HS-5 (cell line): ENCODE measurements at places on chromosomes 11 and 22.

DNA sequence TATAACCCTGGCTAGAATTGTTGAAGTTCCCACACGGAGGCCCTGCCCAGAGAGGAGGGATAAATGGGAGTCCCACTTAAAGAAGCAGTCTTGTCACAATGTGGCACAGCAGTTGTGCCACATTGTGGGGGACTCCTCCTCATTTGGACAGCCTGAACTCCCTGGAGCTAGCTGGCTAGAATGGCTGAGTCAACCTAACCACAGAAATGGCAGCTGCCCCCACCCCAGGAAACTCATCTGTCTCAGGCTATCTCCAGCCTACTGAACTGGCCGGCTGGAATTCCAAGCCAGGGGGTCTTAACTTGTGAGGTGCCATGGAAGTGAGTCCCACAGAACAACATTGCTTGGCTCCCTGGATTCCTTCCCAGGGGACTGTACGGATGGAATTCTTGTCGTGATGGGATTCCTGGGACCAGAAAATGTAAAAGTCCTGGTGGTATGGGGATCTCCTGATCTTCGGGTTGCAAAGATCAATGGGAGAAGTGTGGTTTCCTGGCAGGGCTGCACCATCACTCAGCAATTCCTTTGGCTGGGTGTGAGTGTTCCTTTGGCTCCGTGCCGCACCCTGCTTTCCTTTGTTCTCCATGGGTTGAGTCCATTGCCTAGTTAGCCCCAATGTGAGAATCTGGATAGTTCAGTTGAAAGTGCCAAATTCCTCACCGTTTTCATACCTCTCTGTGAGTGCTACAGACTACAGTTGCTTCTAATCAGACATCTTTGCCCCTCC is 791.2 kb upstream of the FAT3 start:
- no peak for DNase-seq

- DNase-seq = no peak
Observed at GRCh38 chr22:40506762-40507161, 129.8 kb downstream of the MRTFA start.

- DNase-seq = no peak
Observed at GRCh38 chr11:10155793-10156490, 138.1 kb downstream of the SBF2 start.

DNA sequence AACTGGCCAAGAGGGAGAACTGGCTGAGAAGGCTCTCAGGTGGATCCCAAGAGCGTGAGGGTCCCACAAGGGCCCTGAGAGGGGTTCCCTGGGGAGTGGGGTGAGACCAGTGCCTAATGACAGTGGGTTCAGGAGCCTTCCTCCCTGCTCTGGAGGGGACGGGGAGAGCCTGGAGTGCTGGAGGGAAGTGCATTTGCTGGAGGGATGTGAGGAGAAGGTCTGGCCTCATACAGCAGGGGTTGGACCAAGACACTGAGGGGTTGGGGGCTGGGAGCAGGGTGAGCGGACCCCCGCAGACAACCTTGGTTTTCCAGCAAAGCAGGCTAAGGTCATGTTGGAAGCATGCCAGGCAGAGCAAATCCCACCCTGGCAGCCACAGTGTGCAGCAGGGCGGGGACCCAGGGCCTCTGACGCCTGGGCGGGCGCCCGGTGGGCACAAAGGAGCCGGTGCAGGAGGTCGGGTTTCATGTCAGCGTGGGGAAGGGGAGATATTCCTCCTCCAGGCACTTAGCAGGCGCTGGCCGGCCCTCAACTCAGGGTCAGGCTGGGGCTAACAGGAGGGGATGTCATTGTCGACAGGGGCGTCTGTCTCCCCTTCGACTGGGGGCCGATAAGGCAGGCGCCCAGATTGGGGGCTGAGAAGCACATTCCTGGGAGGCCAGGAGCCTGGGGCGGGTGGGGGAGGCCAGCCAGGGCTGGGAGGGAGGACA is 3.1 kb upstream of the DERL3 start:
- no peak for DNase-seq

DNA sequence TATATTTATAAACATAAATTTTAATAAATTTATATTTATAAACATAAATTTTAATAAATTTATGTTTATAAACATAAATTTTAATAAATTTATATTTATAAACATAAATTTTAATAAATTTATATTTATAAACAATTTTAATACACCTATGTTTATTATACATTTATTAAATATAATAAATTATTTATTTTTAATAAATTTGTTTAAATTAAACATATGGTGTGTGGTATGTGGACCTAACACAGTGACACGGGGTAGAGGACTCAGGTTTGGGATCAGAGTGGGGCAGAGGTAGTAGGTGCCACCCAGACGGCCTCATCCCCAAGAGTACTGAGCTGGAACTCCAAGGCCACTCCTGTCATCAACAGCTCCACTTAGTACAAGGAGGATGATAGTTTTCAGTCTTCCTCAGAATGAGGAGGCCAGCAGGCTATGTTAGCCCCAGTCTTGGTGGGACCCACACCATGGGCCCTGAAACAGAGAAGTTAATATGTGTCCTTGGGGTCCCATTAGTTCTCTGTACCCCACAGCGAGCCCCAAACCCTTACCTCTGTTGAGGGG is 46.7 kb upstream of the BID start:
- DNase-seq = no peak

- DNase-seq = no peak
Observed at GRCh38 chr11:96054870-96055705, 131.2 kb upstream of the MTMR2 start.
